ENCODE measurements at places on chromosomes 2 and 18.

DNA sequence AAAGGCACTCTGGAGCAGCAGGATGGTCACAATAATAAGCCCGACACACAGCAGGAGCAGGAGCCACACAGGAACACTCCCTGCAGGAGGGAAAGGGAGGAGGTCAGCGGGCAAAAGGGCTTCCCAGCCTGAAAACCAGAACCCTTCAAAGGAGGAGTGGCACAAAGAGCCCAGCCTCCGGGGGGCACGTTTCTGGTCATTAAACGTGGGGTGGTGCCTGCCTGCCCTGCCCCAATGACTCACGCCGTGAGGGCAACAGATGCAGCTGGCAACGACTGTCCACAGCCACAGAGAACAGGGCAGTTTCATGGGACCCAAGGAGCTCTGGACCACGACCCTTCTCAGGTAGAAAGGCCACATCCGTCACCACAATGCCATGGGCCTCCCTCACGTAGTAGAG lies 3.0 kb downstream of the PREB start:
- DNase-seq, result no peak

GRCh38 chr2:96198921-96199320 lies 9.7 kb downstream of the STARD7 start:
- no peak for DNase-seq

GRCh38 chr2:119744335-119744939 lies 15.3 kb upstream of the PTPN4 start:
- no peak for DNase-seq

- no peak for DNase-seq
These were observed 432.8 kb downstream of the METTL4 start for GRCh38 chr18:2138552-2138951.

- no peak for DNase-seq
These were observed 3.5 kb downstream of the CNDP2 start for GRCh38 chr18:74499633-74500032.

Data from stimulated activated CD8-positive, alpha-beta memory T cell treated with anti-CD3 and anti-CD28 coated beads, Interleukin-12 subunit alpha, Interleukin-12 subunit beta, amount 100 ng/mL, for 1 hour (primary cell).